Purkinje cell (primary cell): ENCODE measurements at places on chromosomes 4 and X. TPM values are rescaled to one million over a fixed set of nuclear protein-coding genes. Genes with fewer than 3 reads are reported as not detected.

MAGEA10 gene
- not detected in 2 replicates for polyA plus RNA-seq

GAGE1 gene
- polyA plus RNA-seq, result not detected in 2 replicates

GRIA3 gene
- 220 and 287 TPM in 2 replicates for polyA plus RNA-seq

TKTL2 gene
- not detected in 2 replicates for polyA plus RNA-seq

HPSE gene
- 12.2 and 22.2 TPM in 2 replicates for polyA plus RNA-seq

VGLL1 gene
- 2.1 TPM in 1 of 2 replicates, not detected in the other for polyA plus RNA-seq

GPR50 gene
- polyA plus RNA-seq, result not detected in 2 replicates

CABS1 gene
- not detected in 2 replicates for polyA plus RNA-seq

NOX1 gene
- polyA plus RNA-seq, result 0.13 and 0.38 TPM in 2 replicates

EIF1AX gene
- 133 and 157 TPM in 2 replicates for polyA plus RNA-seq

FHIP1A gene
- polyA plus RNA-seq, result 8.8 and 9.8 TPM in 2 replicates

QRFPR gene
- not detected in 2 replicates for polyA plus RNA-seq

NXF3 gene
- polyA plus RNA-seq, result not detected in 2 replicates

PNMA6F gene
- polyA plus RNA-seq, result not detected in 2 replicates

TMPRSS11D gene
- polyA plus RNA-seq, result 0.69 TPM in 1 of 2 replicates, not detected in the other

CFAP99 gene
- polyA plus RNA-seq, result 0.32 and 1.3 TPM in 2 replicates

ZRSR2 gene
- 4.4 and 18.4 TPM in 2 replicates for polyA plus RNA-seq

ASB12 gene
- not detected in 2 replicates for polyA plus RNA-seq

TRO gene
- 27.0 and 31.1 TPM in 2 replicates for polyA plus RNA-seq

SHISA3 gene
- polyA plus RNA-seq, result not detected in 2 replicates

BMP3 gene
- 0.08 and 1.0 TPM in 2 replicates for polyA plus RNA-seq

MCF2 gene
- polyA plus RNA-seq, result 0.46 and 2.2 TPM in 2 replicates

ARFIP1 gene
- polyA plus RNA-seq, result 6.3 and 10.1 TPM in 2 replicates

CLTRN gene
- 0.82 TPM in 1 of 2 replicates, not detected in the other for polyA plus RNA-seq

MID2 gene
- polyA plus RNA-seq, result 2.7 and 5.4 TPM in 2 replicates

HTN1 gene
- polyA plus RNA-seq, result not detected in 2 replicates

SRPK3 gene
- polyA plus RNA-seq, result 2.0 TPM in 1 of 2 replicates, not detected in the other

SPANXB1 gene
- not detected in 2 replicates for polyA plus RNA-seq

PAGE2 gene
- not detected in 2 replicates for polyA plus RNA-seq

STARD8 gene
- polyA plus RNA-seq, result 0.06 and 0.32 TPM in 2 replicates

SSX2B gene
- polyA plus RNA-seq, result not detected in 2 replicates

RBM46 gene
- 0.32 TPM in 1 of 2 replicates, not detected in the other for polyA plus RNA-seq

WAS gene
- polyA plus RNA-seq, result not detected in 2 replicates

ERVMER34-1 gene
- 3.5 and 3.8 TPM in 2 replicates for polyA plus RNA-seq

FGF5 gene
- polyA plus RNA-seq, result 0.99 and 1.8 TPM in 2 replicates

TRPC3 gene
- polyA plus RNA-seq, result 361 and 412 TPM in 2 replicates

DHRSX gene
- 13.1 and 14.6 TPM in 2 replicates for polyA plus RNA-seq

SPANXA2 gene
- not detected in 2 replicates for polyA plus RNA-seq

PABPC1L2B gene
- polyA plus RNA-seq, result 4.0 TPM in 1 of 2 replicates, not detected in the other

IGSF1 gene
- not detected in 2 replicates for polyA plus RNA-seq

MAP7D2 gene
- 132 and 155 TPM in 2 replicates for polyA plus RNA-seq
